ENCODE measurements at places on chromosomes 6 and 20. TPM values are rescaled to one million over a fixed set of nuclear protein-coding genes. Genes with fewer than 3 reads are reported as not detected.

C20orf141 gene
- total RNA-seq: not detected

EXOC2 gene
- 18.6 TPM for total RNA-seq

TMEM244 gene
- not detected for total RNA-seq

TMEM170B gene
- total RNA-seq: 0.49 TPM

PTCRA gene
- total RNA-seq: not detected

PI3 gene
- total RNA-seq: 4.5 TPM

TCF21 gene
- total RNA-seq: 55.2 TPM

CLDN20 gene
- total RNA-seq: not detected

BPIFA1 gene
- not detected for total RNA-seq

SIRPB1 gene
- 2.2 TPM for total RNA-seq
